ENCODE measurements at places on chromosomes 11 and 22. TPM values are rescaled to one million over a fixed set of nuclear protein-coding genes. Genes with fewer than 3 reads are reported as not detected.

CATSPERZ gene
- total RNA-seq, result not detected

DNA sequence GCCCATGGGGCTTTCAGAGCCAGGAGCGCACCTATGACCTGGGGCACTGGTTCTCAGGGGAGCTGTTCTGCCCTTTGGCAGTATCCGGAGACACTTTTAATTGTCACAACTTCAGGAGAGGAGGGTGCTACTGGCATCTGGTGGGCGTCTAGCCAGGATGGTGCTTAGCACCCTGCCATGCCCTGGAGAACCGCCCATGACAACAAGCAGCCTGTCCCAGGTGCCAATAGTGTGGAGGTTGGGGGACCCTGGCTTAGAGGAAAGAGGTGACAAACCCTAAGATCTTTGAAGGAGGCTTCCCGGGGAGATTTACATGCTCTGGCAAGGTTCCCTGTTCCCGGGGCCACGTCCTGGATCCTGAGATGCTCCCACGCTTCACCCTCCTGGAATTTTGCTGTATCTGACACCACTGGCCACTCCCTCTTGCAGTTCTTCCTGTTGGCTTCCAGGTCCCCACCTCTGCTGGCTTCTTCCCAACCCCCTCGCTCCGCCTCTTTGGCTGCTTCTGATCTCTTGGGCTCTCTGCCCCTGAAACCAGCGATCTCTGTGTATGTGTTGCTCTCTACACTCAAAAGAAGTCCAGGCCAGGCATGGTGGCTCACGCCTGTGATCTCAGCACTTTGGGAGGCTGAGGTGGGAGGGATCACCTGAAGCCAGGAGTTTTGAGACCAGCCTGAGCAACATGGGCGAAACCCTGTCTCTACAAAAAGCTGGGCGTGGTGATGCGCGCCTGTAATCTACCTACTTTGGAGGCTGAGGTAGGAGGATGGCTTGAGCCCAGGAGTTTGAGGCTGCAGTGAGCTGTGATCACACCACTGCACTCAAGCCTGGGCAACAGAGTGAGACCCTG is 31.1 kb downstream of the FADS3 start:
- no peaks in the 10 kb centered on the region for H3K4me1 ChIP-seq
- H3K4me3 ChIP-seq, result no peak overlapping the region
- no peak for DNase-seq
- H3K27me3 ChIP-seq, result no peaks in the 10 kb centered on the region

OR8G1 gene
- total RNA-seq, result not detected

GRCh38 chr11:3959015-3959902 is 103.8 kb downstream of the STIM1 start:
- H3K4me1 ChIP-seq, result peaks cover 77% of the 10 kb centered on the region
- peaks cover 3% of the 10 kb centered on the region for H3K36me3 ChIP-seq
- no peak for DNase-seq
- H3K27ac ChIP-seq, result no peak overlapping the region
- H3K4me3 ChIP-seq, result no peak overlapping the region

- no peaks in the 10 kb centered on the region for H3K27me3 ChIP-seq
- H3K4me3 ChIP-seq, result peak overlapping the region; percentile 80
- peaks cover 77% of the 10 kb centered on the region for H3K4me1 ChIP-seq
- peaks cover 89% of the 10 kb centered on the region for H3K36me3 ChIP-seq
Observed at GRCh38 chr11:117989351-117990102, 3.3 kb downstream of the IL10RA start.

ROBO4 gene
- not detected for total RNA-seq

STK33 gene
- 3.6 TPM for total RNA-seq

DNA sequence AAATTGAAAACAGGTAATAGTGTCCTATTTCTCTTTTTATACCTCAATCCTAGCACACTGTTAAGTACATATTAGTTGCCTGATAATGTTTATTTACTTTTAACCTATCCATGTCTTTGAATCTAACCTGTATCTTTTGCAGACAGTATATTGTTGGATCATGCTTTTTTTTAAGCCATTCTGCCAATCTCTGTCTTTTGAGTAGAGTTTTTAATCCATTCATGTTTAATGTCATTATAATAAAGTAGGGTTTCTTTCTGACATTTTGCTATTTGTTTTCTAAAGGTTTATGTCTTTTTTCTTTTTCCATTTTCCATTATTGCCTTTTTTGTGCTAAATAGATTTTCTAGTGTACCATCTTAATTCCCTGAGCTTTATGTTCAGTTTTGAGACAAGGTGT is 23.8 kb upstream of the DEPDC7 start:
- H3K4me3 ChIP-seq, result no peak overlapping the region
- no peak for DNase-seq
- no peaks in the 10 kb centered on the region for H3K4me1 ChIP-seq
- no peaks in the 10 kb centered on the region for H3K36me3 ChIP-seq

DNA sequence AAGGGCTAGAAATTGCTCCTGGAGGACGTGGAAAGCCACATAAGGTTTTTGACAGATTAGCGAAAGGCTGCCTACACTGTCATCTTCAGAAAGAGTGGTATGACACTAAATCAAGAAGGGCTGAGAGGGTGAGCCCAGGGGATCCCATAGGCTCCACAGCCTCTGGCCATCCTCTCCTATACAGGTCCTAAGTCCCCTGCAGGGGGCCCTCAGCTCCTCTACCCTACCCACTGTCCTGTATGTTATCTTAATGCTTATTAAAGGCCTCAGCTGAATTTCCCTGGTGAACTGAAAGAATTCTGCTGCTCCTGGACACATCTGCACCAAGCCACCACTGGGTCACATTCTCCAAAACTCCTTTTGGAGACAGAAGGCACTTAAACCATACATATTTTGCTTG is 7.9 kb downstream of the KLHL22 start:
- H3K27ac ChIP-seq, result no peak overlapping the region
- H3K4me1 ChIP-seq, result peaks cover 37% of the 10 kb centered on the region
- H3K27me3 ChIP-seq, result no peaks in the 10 kb centered on the region
- H3K4me3 ChIP-seq, result no peak overlapping the region
- H3K36me3 ChIP-seq, result peaks cover 15% of the 10 kb centered on the region

P2RX6 gene
- total RNA-seq, result 0.22 TPM

- H3K36me3 ChIP-seq, result no peaks in the 10 kb centered on the region
- H3K27ac ChIP-seq, result no peak overlapping the region
- peak; percentile 6 for DNase-seq
- H3K4me1 ChIP-seq, result no peaks in the 10 kb centered on the region
- H3K4me3 ChIP-seq, result no peak overlapping the region
Observed at GRCh38 chr11:125176866-125177265, 12.3 kb downstream of the PKNOX2 start.

- H3K27ac ChIP-seq, result no peak overlapping the region
- H3K36me3 ChIP-seq, result peaks cover 26% of the 10 kb centered on the region
- H3K27me3 ChIP-seq, result no peaks in the 10 kb centered on the region
- H3K4me3 ChIP-seq, result no peak overlapping the region
- H3K4me1 ChIP-seq, result peaks cover under 1% of the 10 kb centered on the region
- DNase-seq, result peak; percentile 24
Observed at GRCh38 chr11:11931461-11932055, 76.9 kb downstream of the DKK3 start.

DNA sequence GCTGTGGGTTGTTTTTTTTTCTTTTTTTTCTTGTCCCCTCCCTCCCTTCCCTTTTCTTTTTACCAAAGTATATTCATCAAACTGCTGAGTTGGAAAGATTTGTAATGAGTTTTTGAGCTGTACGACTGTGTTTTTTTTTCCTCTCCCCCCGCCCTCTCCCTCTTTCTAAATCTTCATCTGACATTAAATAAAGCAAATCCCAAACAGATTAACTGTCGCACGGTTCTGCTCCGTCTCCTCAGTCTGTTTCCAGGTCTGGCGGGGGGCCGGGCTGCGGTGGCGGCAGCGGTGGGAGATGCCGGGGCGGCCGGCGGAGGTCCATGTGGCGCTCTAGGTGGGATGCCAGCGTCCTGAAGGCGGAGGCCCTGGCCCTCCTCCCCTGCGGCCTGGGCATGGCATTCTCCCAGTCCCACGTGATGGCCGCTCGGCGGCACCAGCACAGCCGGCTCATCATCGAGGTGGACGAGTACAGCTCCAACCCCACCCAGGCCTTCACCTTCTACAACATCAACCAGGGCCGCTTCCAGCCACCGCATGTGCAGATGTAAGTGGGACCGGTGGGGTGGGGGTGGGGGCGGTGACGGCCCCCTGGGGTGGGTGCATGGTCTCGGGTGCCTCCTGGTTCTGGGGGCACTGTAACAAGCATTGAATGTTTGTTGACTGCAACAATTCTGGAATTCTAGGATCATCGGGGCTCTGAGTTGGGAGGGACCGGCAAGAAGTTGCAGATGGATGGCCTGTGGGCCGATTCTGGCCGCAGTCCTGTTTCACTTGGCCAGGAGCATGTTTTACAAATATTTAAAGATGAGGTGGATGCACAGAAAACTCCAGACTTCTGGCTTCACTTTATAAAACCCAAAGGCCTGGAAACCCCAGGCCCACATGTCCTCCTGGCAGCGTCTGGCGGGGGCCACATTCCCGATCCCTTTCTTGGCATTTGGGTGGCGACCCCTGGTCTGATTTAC is 13.1 kb downstream of the MPPED1 start:
- peaks cover 9% of the 10 kb centered on the region for H3K27me3 ChIP-seq
- no peaks in the 10 kb centered on the region for H3K4me1 ChIP-seq
- H3K36me3 ChIP-seq, result no peaks in the 10 kb centered on the region
- DNase-seq, result no peak
- no peak overlapping the region for H3K27ac ChIP-seq

DNA sequence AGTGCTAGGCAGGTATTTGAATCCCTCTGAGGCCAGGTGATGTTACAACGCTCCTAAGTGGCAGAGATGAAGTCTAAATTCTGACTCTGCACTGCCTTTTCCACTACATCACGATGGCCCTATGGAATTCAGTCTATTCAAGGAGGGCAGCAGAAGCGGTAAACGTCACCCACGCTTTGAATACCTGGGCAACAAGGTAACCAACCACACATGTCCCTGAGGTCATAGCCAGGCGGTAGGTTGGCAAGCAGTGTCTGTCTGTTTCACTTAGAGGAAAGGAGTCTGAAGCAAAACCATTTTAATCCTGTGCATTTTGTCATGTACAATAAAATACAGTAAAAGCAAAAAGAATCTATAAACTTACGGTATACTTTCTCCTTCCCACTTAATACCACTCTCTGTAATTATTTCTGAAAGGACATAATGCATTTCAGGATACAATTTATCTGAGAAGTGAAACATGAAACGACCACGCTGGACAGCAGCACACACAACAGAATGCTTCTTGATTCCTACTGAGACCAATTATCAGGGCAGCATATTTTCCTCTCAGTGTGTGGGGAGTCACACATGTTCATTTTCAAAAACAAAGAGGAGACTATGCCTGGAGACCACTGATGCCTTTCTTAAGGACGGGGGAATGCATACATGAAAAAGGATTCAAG is 51.3 kb downstream of the PRDM10 start:
- DNase-seq, result no peak
- H3K4me3 ChIP-seq, result no peak overlapping the region
- no peak overlapping the region for H3K27ac ChIP-seq

GRCh38 chr11:122422682-122423081 is 232.8 kb upstream of the UBASH3B start:
- no peak overlapping the region for H3K27ac ChIP-seq
- peaks cover 4% of the 10 kb centered on the region for H3K27me3 ChIP-seq
- no peaks in the 10 kb centered on the region for H3K4me1 ChIP-seq
- no peak overlapping the region for H3K4me3 ChIP-seq

ZNF280B gene
- 3.0 TPM for total RNA-seq

- peak; percentile 90 for DNase-seq
- H3K27me3 ChIP-seq, result no peaks in the 10 kb centered on the region
- H3K27ac ChIP-seq, result peak within 1 kb of the TSS; percentile 88
- peaks cover 36% of the 10 kb centered on the region for H3K4me1 ChIP-seq
Observed at GRCh38 chr11:1763796-1764661, at the start of gene CTSD. Gene CTSD, minus strand, starts transcription at chr11:1763927. Its CDS starts 68 bp downstream, at chr11:1763859.

- peak overlapping the region; percentile 97 for H3K27ac ChIP-seq
- no peak for DNase-seq
- H3K36me3 ChIP-seq, result no peaks in the 10 kb centered on the region
- H3K4me3 ChIP-seq, result peak overlapping the region; percentile 64
- H3K27me3 ChIP-seq, result no peaks in the 10 kb centered on the region
Observed at GRCh38 chr11:128580612-128581011, 6.7 kb downstream of the ETS1 start.

DNA sequence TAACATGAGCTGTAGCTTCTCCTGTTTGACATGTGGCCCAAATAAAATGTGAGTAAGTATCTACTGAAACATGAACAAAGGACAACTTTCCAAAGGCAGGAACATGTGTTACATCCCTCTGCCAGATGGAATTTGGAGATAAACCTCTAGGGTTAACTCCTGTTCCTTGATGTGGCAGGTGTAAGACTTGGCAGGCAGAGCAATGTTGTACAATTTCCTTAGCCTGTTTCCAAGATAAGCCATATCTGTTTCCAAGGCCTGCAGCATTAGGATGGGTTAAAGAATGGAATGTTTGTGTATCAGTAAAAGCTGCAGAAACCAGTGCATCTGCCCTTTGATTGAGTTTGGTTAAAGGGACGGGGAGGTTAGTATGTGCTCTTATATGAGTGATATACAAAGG is 8.8 kb upstream of the DNAJB13 start:
- no peak overlapping the region for H3K27ac ChIP-seq
- no peak for DNase-seq
- H3K4me1 ChIP-seq, result peaks cover 3% of the 10 kb centered on the region
- peaks cover 12% of the 10 kb centered on the region for H3K36me3 ChIP-seq
- H3K4me3 ChIP-seq, result no peak overlapping the region
- H3K27me3 ChIP-seq, result no peaks in the 10 kb centered on the region

Measured in activated CD8-positive, alpha-beta T cell treated with anti-CD3 and anti-CD28 coated beads for 36 hours (primary cell).